ENCODE measurements at places on chromosomes 4 and X.
A peak's percentile ranks its signal among the peaks of the same experiment; 100 is the strongest.

DNA sequence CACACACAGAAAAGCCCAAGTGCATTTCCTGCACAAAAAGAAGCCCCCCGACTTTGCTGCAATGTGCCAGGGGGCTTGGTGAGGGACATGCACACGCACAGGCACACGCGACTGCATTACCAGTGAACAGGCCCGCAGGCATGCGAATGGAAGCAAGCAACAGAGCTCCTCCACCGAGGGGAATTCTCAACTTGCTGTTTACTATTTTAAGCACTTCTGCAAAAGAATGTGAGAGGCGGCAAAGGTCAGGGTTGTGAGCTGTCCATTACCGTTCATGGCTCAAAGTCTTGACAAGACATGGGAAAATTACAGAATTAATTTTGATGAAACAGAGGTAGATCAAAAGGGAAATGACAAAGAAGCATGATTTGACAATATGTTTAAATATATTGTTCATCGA lies 342.5 kb upstream of the NOCT start:
- DNase-seq, result no peak

GRCh38 chr4:112889199-112889598 lies 160.3 kb upstream of the ANK2 start:
- no peak for DNase-seq

GRCh38 chr4:68570122-68570507 lies 6.0 kb downstream of the UGT2B17 start:
- no peak for DNase-seq

DNA sequence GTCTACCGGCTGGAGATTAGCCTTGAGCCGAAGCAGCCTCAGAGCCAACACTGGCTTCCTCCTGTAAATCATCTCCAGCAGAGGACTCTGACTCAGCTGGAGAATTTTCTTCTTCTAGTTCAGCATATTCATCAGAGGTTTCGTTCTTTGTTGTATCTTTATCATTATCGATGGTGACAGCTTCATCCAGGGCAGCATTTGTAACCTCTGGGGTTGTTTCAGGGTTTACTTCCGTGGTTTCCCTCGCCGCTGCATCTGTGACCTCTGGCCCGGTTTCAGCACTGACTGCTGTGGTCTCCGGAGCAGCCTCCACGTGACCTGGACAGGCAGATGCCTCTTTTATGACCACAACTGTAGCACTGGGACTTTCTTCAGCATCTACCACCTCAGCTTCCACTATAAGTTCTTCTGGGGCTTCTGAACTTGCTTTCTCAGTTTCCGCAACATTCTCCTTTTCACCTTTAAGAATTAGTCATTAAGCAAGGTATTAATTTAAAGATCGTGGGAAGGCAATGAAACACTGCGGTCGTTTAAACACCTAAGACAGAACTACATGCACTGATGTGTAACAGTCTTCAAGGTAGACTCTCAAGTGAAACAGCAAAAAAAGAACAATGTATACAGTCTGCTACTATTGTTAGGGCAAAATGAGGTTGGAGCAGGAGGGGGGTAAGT lies 13.3 kb downstream of the MGARP start:
- peak; percentile 70 for DNase-seq

DNA sequence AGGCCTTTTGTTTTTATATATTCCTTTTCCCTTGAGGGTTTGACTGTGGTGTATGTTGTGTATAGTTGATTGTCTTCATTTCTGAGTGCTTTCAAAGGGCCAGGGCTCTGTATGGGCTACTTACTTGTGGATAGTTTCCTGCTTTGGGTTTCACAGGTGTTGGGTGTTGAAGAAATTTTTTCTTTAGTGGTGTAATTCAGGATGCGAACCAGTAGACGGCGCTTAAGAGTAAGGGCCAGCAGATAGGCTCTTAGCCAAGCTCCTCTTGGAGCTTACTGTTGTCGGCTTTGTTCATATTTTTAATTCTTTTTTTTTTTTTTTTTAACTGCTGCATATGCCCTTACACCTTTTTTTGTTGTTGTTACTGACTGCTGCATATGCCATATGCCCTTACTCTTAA lies 276.3 kb upstream of the GALNT7 start:
- no peak for DNase-seq

GRCh38 chr4:74480267-74480666 lies 35.3 kb downstream of the AREG start:
- no peak for DNase-seq

DNA sequence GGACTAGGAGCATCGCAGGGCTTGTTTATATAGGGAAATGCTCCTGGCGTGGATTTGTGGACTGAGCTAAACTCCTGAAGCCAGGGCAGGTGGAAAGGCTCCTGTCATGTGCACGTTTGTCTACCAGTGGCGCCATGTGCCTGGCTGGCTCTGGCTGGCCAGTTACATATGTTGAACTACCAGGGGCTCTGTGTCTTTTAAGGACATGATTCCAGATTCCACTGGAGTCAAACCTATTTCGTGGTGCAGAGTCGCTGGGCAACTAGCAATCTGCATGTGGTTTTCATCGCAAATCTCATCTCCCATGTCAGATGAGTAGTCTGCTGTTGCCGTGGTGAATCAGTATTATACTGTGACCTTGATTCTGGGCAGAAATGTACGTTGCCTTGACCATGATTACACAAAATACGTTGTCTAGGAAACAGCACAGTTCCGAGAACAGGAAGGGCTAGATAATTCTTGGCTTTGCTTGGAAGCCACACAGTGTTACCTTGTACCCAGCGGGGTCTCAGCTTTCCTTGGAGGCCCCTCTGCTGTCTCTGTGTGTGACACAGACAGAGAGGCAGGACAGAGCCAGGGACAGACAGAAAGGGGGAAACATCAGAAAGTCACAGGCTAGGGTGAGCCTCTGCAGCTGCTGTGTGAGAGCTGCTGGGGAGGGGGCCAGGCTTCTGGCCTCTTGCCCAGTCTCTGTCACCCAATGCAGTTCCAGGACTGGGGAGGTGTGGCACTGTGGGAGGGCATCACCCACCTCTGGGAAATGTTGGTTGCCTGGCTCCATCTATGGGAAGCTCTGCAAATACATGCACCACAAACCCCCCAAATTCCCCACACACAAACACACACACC lies 19.2 kb downstream of the PNMA6E start:
- DNase-seq, result peak; percentile 13

DNA sequence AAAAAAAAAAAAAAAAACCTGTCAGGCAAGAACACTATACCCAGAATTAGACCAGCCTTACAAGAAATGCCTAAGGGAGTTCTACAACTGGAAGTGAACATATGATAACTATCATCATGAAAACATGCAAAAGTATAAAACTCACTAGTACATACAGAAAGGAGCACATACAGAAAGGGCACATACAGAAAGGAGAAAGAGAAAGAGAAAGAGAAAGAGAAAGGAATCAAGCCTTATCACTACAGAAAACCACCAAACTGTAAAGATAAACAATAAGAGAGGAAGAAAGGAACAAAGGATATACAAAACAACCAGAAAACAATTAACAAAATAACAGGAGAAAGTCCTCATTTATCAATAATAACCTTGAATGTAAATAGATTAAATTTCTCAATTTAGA lies 50.4 kb downstream of the PHKA1 start:
- DNase-seq, result no peak
